ENCODE measurements at places on chromosomes 16 and 17. TPM values are rescaled to one million over a fixed set of nuclear protein-coding genes. Genes with fewer than 3 reads are reported as not detected.

- H3K27ac ChIP-seq = peak overlapping the region; percentile 67
- DNase-seq = peak; percentile 78
- H3K4me3 ChIP-seq = no peak overlapping the region
- no peaks in the 10 kb centered on the region for H3K27me3 ChIP-seq
- peaks cover 32% of the 10 kb centered on the region for H3K4me1 ChIP-seq
Observed at GRCh38 chr16:84357191-84357651, 11.1 kb upstream of the ATP2C2 start.

DNA sequence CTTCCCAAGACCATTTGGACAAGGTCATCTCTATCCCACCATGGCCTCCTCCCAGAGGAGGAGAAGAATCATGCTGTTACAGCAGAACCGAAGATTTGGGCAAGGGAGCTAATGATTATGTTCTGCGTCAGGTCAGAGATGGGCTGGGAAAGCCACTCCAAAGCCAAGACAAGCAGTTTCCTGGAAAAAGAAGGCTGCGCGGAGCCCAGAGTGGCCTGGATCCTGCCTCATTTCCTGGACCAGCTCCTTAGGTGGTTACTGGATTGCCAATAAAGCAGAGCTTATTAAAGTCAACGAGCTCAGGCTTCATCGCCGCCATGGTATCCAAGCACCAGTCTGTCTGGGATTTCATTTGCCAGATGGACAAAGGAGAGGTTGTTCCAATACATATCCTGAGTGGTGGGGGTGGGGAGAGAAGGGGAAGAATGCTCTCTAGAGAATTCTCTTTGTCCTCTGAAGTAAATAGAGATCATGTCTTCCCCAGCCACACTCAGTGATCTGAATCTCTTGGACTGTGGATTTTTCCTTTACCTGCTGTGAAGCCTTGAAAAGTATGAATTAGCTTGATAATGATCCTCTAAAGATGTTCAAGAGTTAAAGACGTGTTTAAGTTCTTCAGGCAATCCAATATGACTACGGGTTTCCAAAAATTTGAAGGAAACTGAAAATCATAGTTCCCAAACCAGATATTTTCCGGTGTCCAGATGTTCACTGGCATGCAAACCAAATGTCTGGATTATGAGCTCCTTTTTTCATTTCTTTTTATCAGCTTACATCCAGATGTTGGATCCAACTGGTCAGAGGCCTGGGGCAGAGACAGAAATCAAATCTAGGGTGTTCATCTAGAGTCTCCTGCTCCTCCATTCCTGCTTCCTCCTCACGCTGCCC lies 17.7 kb downstream of the PRAC1 start:
- no peaks in the 10 kb centered on the region for H3K4me1 ChIP-seq
- H3K4me3 ChIP-seq = no peak overlapping the region
- no peaks in the 10 kb centered on the region for H3K36me3 ChIP-seq
- no peak for DNase-seq
- no peak overlapping the region for H3K27ac ChIP-seq

GRCh38 chr16:89334461-89334860 lies 117.0 kb downstream of the ZNF778 start:
- no peaks in the 10 kb centered on the region for H3K36me3 ChIP-seq
- H3K27me3 ChIP-seq = no peaks in the 10 kb centered on the region
- H3K4me1 ChIP-seq = peaks cover 36% of the 10 kb centered on the region
- H3K4me3 ChIP-seq = no peak overlapping the region

Gene TAF1C
- 4.0 TPM for polyA plus RNA-seq

Gene SMIM5
- polyA plus RNA-seq = 2.2 TPM

Data from CD14-positive monocyte (primary cell).